A549 treated with DMSO at 1 μM for 4 hours (cell line): ENCODE measurements at places on chromosomes 7 and 10. TPM values are rescaled to one million over a fixed set of nuclear protein-coding genes. Genes with fewer than 3 reads are reported as not detected.

SLC26A3 gene
- total RNA-seq, result not detected in 5 replicates

OR13A1 gene
- total RNA-seq, result not detected in 5 replicates

EEPD1 gene
- total RNA-seq, result 45.8 to 58.6 TPM (median 55.2 TPM) in 5 replicates

MCM10 gene
- 25.2 to 29.7 TPM (median 27.1 TPM) in 5 replicates for total RNA-seq

FAM20C gene
- 28.9 to 38.5 TPM (median 33.6 TPM) in 5 replicates for total RNA-seq

CALCR gene
- total RNA-seq, result not detected in 5 replicates

ARPC1A gene
- 130 to 149 TPM (median 136 TPM) in 5 replicates for total RNA-seq

SLC4A2 gene
- total RNA-seq, result 206 to 317 TPM (median 271 TPM) in 5 replicates

CTBP2 gene
- total RNA-seq, result 102 to 116 TPM (median 113 TPM) in 5 replicates

FIS1 gene
- total RNA-seq, result 132 to 143 TPM (median 139 TPM) in 5 replicates

DBF4 gene
- total RNA-seq, result 29.5 to 39.1 TPM (median 36.1 TPM) in 5 replicates

NPY gene
- total RNA-seq, result not detected in 5 replicates

MEPCE gene
- 39.3 to 50.6 TPM (median 43.3 TPM) in 5 replicates for total RNA-seq

SLC25A28 gene
- 27.6 to 30.4 TPM (median 29.2 TPM) in 5 replicates for total RNA-seq

GALNT17 gene
- not detected in 5 replicates for total RNA-seq

GJD4 gene
- not detected in 5 replicates for total RNA-seq

GHRHR gene
- total RNA-seq, result not detected in 5 replicates

NCF1 gene
- 0.14 TPM in 1 of 5 replicates, not detected in the others for total RNA-seq

GRM3 gene
- total RNA-seq, result not detected in 5 replicates

SPDYE5 gene
- total RNA-seq, result not detected in 5 replicates

CTAGE4 gene
- not detected in 5 replicates for total RNA-seq
